Fibroblast of the aortic adventitia (primary cell): ENCODE measurements at places on chromosomes 7 and 10.
A peak's percentile ranks its signal among the peaks of the same experiment; 100 is the strongest.

DNA sequence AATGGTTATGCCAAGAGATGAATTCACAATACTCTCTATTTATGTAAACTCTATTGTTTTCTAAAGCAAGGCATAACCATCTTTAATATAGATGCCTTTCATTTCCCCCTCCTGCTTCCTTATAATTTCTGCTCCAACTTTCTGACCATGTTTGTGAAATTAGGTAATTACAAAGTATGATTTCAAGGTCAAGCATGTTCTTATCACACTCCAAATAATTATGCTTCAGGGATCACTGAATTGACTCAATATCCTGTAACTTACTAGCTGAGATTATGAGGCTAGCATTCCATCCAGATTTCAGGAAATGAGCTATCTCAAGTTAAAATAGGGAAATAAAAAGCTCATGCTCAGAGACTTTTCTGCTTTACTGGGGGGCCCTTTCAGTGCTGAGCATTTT, 655.9 kb upstream of the IGFBP3 start:
- peak; percentile 83 for DNase-seq

- DNase-seq: peak; percentile 26
Measured at GRCh38 chr10:110821508-110821907, 50.2 kb upstream of the PDCD4 start.

GRCh38 chr10:102982296-102982695, 64.2 kb downstream of the CNNM2 start:
- DNase-seq: no peak

- DNase-seq: no peak
Measured at GRCh38 chr7:106606120-106606519, 54.8 kb downstream of the CCDC71L start.

DNA sequence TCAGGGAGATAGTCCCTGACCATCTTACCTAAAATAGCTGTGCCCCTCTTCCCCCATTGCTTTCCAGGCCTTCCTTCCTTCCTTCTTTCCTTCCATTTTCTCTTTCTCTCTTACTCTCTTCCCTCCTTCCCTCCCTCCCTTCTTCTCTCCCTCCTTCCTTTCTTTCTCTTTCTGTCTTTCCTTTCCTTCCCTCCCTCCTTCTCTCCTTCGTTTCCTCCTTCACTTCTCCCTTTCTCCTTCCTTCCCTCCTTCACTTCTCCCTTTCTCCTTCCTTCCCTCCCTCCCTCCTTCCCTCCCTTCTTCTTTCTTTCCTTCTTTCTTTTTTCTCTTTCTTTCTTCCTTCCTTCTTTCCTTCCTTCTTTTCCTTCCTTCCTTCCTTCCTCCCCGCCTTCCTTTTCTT, 24.6 kb upstream of the MKX start:
- no peak for DNase-seq

GRCh38 chr7:139771001-139771956, 6.5 kb downstream of the HIPK2 start:
- DNase-seq: peak; percentile 71

DNA sequence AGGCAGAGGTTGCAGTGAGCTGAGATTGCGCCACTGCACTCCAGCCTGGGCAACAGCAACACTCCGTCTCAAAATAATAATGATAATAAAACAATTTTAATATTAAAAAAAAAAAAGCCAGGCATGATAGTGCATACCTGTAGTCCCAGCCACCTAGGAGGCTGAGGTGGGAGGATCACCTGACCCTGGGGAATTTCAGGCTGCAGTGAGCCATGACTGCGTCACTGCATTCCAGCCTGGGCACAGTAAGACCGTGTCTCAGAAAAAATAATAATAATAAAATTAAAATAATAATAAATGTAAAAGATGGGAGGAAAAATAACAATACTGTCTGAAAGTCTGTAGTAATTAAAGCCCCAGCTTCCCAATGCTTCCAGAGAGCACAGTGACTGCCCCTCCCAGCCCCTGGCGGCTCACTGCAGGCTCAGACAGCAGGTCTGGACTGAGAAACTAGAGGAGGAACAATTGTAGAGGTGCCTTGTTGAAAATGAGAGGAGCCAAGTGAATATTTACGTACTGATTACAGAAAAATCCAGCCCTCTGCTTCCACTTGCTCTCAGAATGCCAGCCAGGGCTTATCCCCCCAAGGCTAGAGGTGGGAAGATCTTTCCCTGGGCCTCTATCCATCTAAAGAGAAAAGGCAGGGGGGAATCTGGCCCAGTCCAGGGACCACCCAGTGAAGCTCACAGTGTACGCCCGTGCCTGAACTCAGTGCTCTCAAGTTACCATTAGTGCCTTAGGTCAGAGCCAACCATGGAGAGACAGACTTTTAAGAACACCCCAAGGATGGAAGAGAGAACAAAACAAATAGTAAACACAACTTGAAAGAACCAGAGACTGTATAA, 112.8 kb downstream of the PARD3 start:
- DNase-seq: no peak

GRCh38 chr7:28005075-28005846, 175.3 kb downstream of the JAZF1 start:
- DNase-seq: peak; percentile 40

- peak; percentile 68 for DNase-seq
Measured at GRCh38 chr10:5198386-5198785, 1.7 kb downstream of the AKR1C4 start.

DNA sequence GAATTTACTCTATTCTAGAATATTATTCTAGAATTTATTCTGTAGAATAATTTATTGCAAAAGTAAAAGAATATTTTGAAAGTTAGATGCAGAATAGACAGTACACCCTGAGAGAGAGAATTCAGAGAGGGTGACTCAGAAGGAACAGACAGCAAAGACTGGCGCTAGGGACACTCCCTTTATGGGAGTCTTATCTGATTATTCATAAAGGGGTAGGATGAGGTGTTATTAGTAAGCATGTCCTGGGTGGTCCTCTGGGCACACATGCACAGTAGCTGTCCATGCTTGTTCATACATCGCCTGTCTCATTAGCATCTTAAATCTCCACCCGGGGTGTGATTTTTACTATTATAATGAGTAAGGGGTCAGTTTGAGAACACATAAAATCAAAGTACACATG, 100.1 kb downstream of the XPNPEP1 start:
- no peak for DNase-seq
